ENCODE measurements at places on chromosomes 5 and 9.
A peak's percentile ranks its signal among the peaks of the same experiment; 100 is the strongest.

GRCh38 chr9:85528607-85529006, 213.1 kb downstream of the AGTPBP1 start:
- DNase-seq = no peak

DNA sequence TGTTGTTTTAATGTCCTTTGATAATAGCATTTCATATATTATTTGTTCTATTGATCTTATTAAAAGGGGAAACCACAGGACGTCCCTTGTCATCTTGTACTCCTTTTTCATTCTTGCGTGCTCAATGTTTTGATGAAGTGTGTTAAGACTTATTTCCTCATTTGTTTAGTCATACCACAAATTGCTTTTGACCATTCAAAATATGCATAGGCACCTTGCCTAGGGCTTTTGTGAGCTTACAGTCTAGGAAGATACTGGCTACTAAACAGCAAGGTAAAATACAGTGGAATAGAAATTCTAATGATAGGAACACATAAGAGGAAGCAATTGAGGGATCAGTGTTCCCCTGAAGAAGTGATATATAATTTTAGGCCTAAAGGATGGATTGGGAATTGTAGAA, 190.3 kb downstream of the WDR70 start:
- DNase-seq = no peak

- no peak for DNase-seq
Measured at GRCh38 chr9:109422641-109423040, 75.5 kb downstream of the PTPN3 start.

DNA sequence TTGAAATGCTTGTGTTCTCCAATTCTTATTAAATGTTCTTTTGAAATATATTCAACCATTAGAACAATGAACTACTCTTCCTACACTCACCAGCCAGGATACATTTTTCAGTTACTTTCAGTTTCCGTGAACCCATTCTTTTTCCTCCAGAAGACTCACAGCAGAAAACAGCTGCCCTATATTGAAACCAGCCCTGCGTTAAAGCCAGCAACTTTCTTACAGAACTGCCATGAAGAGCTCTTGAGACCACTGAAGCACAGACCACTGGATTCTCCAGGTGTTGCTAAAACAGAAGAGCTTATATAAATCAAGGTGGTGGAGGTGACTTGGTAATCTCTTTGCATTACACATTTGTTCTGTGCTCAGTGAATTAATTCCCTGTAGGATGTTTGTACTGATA, 365.9 kb upstream of the C9orf72 start:
- no peak for DNase-seq

DNA sequence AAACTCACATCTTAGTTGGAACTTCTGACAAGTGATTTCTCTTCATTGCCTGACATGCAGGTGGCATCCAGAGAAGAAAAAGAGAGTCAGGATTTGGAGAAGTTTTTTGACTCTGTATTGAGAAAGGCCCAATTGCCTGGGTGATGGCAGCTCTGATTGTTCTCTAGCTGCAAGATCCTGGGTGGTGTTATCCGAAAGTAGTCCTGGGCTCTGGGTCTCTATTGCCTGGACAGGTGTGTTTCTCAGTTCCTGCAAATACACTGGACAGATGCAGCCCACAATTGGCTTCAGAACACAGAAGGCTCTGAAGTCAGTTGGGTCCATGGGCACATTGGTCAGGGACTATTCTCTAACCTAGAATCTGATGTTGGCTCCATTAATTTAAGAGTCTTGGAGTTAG, 67.4 kb downstream of the RGS3 start:
- DNase-seq = no peak

DNA sequence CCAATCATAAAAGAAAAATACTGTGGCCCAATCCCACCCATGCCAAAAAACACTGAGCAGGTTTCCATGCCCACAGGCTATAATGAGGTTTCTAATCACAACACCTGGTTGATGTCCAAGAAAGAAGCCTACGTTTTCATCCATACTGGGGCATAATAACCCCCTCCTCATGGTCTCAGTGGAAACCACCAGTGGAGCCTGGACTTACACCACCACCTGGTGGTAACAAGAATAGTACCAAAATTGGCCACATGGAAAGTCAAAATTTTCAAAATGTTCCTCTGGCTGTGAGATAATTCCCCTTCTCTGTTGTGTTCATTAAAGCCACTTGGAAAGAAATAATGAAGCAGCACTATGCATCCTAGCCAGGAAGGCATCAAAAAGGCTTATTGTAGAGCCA, 687.3 kb upstream of the ST8SIA4 start:
- DNase-seq = no peak

DNA sequence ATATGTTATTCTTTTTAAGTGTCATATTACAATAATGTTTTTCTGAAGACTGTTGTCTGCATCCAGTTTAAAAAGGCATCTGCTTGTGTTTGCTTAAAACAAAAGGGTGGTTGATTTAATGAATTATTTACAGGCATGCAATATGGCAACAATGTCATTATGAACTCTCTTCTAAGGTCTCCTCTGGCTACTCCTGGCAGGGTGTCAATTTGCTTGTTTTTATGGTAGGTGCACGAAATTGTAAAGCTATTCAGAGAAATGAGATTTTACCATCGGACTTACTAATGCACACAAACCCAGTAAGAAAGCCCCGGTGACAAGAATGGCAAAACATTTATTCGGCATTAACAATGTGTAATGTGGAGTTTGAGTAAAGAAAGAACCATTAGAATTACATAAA, 539.8 kb upstream of the ZNF608 start:
- DNase-seq = no peak

- DNase-seq = no peak
Measured at GRCh38 chr5:151005950-151006576, 14.3 kb upstream of the GPX3 start.

DNA sequence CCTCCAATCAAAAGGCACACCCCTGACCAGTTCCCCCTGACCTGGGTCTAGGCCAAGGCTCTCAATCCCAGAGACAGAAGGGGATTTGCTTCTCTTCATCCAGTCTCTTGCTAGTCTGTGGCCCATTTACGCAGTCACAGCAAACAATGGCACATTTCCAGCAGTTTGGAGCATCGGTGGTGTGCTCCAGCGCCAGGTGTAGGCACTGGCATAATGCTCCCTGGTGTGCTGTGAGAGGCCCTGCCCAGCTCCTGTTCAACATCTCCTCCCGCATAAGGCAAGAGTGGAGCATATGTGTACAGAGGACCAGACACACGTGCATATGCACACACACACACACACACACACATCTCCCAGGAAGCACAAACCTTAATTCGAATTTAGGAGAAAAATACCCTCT, 79.5 kb upstream of the ERCC6L2 start:
- DNase-seq = no peak

GRCh38 chr9:124110307-124110915, 98.8 kb downstream of the LHX2 start:
- DNase-seq = peak; percentile 65

GRCh38 chr5:36692791-36693763, 86.7 kb downstream of the SLC1A3 start:
- peak; percentile 65 for DNase-seq

GRCh38 chr5:42168091-42168670, 243.1 kb downstream of the FBXO4 start:
- DNase-seq = no peak

DNA sequence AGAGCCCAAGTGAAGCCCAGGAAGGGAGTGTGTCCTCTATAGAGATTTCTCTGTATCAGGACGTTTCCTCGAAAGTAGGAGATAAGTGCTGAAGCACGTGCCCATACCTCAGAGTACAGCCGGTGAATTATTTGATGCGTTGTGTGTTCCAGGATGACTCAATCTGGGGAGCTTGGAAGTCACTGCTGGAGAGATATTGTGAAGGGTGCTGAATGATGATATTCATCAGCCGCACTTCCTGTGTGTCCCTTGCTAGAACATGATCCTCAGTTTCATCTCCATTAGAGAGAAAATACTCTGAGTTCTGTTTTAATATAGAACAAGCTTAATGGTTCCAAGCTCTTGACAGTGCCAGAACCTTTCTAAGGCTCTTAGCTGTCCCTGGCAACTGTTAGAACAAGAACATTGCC, 402.3 kb upstream of the ADAMTSL1 start:
- no peak for DNase-seq

- no peak for DNase-seq
Measured at GRCh38 chr5:156052656-156053055, 274.3 kb upstream of the SGCD start.

- DNase-seq = no peak
Measured at GRCh38 chr5:4374866-4375265, 765.3 kb upstream of the ADAMTS16 start.

GRCh38 chr9:35847792-35848572, 19.0 kb downstream of the TMEM8B start:
- DNase-seq = no peak

DNA sequence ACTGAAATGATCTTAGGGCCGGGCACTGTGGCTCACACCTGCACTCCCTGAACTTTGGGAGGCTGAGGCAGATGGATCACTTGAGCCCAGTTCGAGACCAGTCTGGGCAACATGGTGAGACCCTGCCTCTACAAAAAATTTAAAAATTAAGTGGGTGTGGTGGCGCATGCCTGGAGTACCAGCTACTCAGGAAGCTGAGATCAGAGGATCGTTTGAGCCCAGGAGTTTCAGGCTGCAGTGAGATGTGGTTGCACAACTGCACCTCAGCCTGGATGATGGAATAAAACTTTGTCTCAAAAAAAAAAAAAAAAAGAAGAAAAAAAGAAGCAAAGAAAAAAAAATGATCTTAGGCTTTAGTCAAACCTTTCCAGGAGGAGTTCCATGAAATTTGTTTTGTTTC, 41.8 kb downstream of the MEF2C start:
- no peak for DNase-seq

GRCh38 chr5:110536120-110537115, 190.1 kb downstream of the TMEM232 start:
- no peak for DNase-seq

DNA sequence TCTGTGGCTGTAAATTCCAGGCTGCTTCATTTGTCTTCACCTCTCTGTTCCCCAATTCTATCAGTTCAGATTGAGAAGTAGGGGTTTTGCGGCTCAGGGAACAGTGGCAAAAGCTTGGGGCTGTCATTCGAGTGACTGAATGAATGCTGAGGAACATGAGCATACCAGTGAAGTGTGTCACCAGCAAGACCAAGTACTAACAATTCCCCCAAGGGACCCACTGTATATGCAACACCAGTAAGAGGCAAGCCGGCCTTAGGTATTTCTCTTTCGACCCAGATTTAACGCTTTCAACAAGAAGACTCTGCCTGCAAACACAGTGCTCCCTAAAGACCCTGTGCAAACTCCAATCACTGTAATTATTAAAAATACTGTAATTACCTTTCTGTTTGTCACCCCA, 25.8 kb downstream of the KLHL3 start:
- DNase-seq = no peak

DNA sequence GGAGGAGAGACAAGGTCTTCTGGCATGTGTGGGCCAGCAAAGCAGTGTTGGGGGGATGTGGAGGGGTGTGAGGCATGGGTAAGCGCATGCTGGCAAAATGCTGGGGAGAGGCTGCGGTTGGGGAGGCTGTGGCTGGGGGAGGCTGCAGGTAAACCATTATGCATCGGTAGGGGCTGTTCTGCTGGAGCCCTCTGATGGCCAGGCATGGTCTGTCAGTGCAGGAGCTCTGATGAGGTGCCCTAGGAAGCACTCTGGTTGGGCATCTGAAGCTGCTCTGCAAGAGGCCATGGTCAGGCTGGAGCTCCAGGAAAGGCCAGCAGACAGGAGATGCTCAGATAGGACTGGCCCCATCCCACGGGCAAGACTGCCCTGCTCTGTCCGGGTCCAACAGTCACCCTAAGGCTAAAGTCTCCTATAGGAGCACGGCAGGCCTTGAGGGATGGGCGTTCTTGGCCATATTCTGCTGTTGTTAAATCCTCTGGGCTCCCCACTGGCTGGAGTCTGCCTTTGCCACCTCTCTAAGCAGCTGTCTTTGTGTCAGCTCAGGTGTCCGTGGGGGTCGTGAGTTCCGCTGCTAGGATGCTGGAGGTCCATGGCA, 28.7 kb downstream of the ITGA2 start:
- no peak for DNase-seq

- DNase-seq = no peak
Measured at GRCh38 chr9:108180541-108180940, 675.2 kb downstream of the ACTL7B start.

GRCh38 chr5:87944553-87945285, 323.9 kb downstream of the TMEM161B start:
- DNase-seq = no peak

DNA sequence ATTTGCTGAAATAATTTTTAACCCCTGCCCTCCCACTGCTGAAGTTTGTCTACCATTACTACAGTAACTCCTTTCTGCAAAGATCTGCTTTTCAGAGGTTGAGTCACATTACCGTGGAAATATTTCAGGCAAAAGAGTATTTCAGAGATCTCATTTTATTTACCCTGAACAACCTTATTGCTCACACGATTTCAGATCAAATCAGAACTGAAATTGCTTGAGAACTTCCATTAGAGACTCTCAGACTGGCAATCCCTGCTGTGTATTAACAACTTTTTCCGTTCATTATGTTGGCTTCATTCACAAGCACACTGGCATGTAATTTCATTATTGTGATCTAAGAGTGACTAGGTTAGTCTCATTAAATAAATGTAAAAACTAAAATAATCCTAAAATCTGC, 16.1 kb downstream of the NR6A1 start:
- no peak for DNase-seq

- no peak for DNase-seq
Measured at GRCh38 chr9:76441551-76442322, 17.2 kb upstream of the GCNT1 start.

GRCh38 chr5:94815313-94816039, 197.0 kb downstream of the SLF1 start:
- no peak for DNase-seq

GRCh38 chr5:78647838-78648358, 674 bp downstream of the LHFPL2 start:
- DNase-seq = no peak
